NCI-H226 (cell line): ENCODE measurements at places on chromosomes 2 and 18.

DNA sequence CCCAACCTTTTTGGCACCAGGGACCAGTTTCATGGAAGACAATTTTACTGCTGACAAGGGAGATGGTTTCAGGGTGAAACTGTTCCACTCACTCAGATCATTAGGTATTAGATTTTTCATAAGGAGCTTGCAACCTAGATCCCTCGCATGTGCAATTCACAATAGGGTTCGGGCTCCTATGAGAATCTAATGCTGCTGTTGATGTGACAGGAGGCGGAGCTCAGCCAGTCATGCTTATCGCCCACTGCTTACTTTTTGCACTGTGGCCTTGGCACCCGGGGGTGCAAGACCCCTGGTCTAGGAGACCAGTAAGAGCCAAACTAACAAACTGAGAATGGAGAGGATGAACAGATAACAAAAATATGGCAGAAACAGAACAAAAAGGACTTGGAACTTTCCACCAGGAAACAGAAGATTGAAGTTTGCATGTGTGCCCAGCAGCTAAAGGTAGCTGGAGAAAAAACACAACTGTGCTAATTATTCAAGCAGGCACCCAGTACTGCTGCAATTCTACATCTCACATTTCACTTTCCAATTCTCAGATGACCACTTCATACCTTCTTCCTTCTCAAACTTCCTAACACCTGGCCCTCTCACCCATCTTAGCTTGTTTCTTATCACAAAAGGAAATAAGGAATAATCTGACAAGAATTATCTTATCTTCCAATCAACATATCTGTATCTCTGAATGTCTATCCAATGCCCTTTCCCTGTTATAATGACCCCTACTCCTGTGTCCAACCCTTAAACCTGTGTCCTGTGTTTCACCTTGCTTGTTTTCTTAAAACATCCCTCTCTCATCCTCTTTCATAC, 24.8 kb downstream of the SP3 start:
- no peak for DNase-seq

GRCh38 chr2:227671170-227671905, 4.7 kb downstream of the SCYGR5 start:
- no peak for DNase-seq

GRCh38 chr2:140804700-140805260, 1326.0 kb downstream of the LRP1B start:
- no peak for DNase-seq

- no peak for DNase-seq
Observed at GRCh38 chr2:95349568-95350322, 52.6 kb downstream of the KCNIP3 start.

DNA sequence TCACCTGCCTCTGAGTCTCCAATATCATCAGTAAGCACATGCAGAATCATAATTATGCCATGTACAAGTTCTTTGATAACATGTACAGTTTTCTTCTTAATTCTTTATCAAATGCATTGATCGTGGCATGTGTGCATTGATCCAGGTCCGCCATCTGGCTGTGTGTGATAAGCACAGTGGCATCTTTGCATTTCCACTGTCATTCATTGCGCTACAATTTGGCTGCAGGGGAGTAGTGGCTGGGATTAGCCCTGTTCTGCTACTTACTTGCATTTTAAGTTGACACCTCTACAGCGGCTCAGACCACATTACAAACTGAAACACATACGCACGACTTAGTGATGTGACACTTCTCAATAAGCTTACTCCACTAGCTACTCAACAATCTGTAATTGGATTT, 83.6 kb upstream of the OTX1 start:
- DNase-seq, result no peak
